ENCODE measurements at places on chromosomes 16 and 17.

DNA sequence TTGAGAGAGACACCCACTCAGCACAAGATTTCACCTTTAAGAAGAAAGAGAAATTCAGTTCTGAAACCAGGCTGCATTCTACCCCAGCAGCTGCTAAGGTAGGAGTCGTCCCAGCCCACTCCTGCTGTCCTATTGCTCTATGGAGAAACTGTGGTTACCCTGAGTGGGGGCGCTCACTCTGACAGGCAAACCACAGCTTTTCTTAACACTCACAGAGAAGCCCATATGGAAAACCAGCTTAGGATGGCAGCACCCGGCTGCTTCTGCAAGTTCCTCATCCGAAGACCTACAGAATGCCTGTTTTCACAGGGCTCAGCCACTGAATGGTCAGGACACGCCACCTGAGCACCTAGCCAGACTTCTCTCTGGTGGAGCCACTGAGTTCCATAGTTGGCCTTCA, 7.5 kb downstream of the ATP5PD start:
- DNase-seq, result no peak

DNA sequence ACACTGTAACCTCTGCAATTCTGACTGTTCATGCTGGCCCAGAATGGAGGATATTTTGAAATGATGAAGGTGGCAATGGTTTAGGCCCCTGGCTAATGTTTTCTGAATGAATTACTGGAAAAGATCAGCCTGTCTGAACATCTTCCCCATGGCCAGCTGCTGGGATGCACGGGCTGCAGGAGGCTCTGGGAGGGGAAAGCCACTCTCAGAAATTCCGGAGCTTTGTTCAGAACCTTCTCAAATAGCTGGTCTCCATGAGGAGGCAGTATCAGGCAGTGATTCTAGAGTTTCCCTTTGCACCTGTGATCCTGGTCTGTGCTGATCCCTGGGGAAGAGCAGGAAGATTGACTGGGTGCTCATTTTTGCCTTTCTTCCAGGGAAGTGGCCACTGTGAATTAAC, 5.0 kb downstream of the SLC6A2 start:
- no peak for DNase-seq

DNA sequence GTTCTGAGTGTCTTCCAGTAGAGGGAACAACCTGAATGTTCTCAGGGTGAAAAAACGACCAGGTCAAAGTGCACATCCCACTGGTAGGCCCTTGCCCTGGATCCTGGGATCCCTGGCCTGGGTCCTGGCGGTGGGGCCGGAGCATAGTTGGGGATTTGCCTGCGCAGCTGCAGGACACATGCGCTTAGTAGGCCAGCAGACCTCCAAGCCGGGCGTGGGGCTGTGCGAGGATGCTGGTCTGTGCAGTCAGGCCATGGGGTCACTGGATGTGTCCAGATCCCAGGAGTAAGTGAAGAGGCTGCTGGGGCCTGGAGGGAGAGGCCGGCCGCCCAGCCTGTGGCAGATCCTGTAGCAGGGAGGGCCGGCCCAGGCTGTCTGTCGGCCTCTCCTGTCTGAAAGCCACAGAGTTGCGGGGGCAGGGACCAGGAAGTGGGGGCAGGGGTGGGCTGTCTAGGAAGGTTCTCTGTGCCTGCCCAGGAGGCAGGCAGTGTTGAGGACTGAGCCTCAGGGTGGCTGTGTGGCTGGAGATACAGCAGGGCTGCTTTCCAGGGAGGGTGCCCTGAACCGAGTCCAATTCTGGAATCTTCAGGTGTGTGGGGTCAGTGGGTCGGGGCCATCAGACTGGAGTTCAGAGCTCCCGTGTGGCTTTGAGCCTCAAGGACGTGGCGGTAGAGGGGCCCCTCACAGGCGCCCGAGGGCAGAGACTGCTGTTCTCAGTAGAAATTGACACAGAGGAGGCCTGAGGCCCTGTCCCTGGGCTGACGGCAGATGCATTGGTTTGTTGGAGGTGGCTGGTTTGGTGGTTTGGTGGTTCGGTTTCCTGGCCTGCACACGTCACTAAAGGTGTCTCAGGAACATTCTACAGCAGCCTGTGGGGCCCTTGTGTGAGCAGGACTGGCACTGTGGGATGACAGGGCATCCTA, 17.2 kb upstream of the NUDT16L1 start:
- DNase-seq, result no peak

DNA sequence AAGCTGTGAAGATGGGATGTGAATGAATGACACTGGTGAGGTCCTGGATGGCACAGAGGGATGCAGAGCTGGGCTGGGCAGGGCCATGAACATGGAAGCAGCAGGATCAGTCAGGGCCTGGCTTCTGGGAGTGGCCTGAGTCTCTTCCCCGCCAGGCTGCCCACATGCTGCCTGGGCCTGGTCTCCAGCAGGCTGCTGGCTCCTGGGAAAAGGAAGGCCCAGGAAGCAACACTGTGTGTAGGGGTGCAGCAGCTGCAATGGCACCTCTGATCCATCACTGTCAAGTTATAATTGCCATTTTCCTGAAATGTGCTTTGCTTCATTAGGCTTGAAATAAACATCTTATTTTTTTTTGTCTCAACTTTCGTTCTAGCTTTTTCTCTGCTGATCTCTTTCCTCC, 260.2 kb upstream of the N4BP1 start:
- DNase-seq, result no peak

- peak; percentile 23 for DNase-seq
Measured at GRCh38 chr17:74441537-74441936, 9.6 kb downstream of the GPRC5C start.

DNA sequence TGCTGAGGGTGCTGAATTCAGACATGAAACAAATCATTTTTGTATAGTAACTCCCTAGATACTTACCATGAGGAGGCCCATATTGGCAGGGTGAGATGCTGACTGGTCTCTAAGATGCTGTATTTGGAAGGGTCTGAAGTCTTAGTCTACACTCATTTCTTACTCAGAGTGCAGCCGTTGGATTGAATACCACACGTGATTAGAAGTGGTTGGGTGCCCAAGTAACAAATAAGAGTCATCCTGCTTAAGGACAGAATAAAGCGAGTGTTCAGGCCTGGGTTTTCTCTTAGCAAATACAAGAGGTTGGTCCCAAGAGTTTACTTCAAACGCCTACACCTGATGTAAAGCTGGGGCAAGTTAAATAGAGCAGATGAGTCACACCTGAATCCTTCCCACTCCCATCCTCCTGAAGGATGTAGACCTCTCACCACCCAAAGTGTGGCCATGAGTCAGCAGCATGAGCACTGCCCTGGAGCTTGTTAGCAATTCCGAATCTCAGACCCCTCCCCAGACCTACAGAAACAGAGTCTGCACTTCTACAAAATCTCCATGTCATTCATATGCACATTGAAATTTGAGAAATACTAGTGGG, 284.6 kb upstream of the CDH5 start:
- no peak for DNase-seq

- DNase-seq, result no peak
Measured at GRCh38 chr17:10777131-10777807, 26.6 kb downstream of the TMEM238L start.

DNA sequence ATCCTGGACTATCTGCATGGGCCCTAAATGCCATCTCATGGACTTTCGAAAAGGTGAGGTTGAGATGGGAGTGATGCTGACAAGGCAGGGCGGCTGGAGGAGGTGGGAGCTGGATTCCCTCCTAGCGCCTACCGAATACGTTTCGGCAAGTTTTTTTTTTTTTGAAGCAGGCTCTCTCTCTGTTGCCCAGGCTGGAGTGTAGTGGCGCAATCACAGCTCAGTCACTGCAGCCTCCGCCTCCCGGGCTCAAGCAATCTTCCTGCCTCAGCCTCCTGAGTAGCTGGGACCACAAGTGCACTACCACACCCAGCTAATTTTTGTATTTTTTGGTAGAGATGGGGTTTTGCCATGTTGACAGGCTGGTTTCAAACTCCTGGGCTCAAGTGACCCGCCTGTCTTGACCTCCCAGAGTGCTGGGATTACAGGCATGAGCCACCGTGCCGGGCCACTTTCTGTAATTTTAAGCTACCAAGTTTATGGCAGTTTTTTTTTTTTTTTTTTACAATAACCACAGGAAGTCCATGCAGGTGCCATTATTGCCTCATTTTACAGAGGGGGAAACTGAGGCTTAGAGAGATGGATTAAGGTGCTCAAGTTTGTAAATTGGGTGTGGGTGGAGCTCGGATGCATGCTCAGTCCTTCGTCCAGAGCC, 246.4 kb downstream of the PRKCA start:
- peak; percentile 73 for DNase-seq

DNA sequence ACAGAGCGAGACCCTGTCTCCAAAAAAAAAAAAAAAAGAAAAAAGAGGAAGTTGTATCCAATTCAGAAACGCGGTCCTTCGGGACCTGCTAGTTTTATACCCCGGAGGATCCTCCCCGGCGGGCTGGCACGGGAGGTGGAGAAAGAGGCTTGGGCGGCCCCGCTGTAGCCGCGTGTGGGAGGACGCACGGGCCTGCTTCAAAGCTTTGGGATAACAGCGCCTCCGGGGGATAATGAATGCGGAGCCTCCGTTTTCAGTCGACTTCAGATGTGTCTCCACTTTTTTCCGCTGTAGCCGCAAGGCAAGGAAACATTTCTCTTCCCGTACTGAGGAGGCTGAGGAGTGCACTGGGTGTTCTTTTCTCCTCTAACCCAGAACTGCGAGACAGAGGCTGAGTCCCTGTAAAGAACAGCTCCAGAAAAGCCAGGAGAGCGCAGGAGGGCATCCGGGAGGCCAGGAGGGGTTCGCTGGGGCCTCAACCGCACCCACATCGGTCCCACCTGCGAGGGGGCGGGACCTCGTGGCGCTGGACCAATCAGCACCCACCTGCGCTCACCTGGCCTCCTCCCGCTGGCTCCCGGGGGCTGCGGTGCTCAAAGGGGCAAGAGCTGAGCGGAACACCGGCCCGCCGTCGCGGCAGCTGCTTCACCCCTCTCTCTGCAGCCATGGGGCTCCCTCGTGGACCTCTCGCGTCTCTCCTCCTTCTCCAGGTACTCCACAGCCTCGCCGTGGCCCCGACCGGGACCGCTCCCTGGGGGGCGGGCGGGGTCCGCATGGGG, at the start of gene CDH3:
Gene CDH3 (plus strand): TSS at position 596 of the 779 bp plus-strand sequence. CDS start 70 bp downstream, at position 666.
- no peak for DNase-seq

- no peak for DNase-seq
Measured at GRCh38 chr16:58411736-58412614, 19.7 kb downstream of the GINS3 start.

GRCh38 chr16:48542966-48543365, 67.0 kb downstream of the N4BP1 start:
- DNase-seq, result no peak

DNA sequence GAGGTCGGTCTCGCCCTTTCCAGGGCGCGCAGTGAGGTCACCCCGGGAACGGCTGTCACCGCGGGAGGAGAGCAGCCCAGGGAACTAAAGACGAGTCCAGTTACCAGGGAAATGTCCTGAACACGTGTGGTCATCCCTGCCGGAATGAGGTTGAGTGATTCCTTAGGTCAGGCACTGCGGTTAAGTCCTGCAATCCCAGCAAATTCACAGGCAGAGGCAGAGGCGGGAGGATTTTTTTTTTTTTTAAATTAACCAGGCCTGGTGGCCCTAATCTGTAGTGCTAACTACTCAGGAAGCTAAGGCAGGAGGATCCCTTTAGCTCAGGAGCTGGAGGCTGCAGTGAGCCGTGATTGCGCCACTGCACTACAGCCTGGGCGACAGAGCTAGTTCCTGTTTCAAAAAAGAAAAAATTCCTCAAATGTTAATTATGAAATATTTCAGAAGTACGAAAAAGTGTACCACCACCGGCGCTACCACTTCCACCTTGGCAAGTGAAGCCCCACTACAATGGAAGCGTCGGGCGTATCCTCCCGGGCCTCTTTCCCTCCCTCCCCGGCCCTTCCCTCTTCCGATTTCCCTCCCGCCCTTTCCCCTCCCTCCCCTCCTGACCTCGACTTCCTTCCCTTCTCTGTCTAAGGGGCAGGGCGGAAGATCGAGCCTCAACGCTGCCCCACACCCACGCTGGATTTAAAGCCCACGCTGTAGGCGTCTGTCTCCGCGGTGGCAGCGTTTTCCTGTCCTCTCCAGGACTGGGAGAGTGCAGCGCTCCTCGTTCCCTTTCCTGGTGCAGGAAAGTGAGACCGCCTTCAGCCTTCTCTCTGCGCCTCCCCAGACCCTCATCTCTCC, 27.3 kb downstream of the SLFN11 start:
- peak; percentile 89 for DNase-seq

DNA sequence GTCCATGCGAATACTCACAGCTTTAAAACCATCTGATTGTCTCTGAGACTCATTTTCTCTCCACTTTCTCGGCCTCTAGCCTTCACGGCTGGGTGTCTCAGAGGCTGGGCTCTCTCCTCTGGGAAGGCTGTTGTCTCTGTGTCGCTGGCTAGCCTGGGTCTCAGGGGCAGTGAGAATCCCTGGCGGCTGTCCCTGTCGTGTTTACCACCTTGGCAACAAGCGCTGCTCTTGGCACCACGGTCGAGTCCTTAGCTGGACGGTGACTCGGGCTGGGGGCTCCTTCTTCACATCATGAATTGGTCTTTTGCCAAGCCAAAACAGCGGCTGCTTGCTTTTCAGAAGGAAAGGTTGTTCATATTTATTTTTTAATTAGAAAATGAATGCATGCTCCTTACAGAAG, 81.1 kb downstream of the MSI2 start:
- no peak for DNase-seq

DNA sequence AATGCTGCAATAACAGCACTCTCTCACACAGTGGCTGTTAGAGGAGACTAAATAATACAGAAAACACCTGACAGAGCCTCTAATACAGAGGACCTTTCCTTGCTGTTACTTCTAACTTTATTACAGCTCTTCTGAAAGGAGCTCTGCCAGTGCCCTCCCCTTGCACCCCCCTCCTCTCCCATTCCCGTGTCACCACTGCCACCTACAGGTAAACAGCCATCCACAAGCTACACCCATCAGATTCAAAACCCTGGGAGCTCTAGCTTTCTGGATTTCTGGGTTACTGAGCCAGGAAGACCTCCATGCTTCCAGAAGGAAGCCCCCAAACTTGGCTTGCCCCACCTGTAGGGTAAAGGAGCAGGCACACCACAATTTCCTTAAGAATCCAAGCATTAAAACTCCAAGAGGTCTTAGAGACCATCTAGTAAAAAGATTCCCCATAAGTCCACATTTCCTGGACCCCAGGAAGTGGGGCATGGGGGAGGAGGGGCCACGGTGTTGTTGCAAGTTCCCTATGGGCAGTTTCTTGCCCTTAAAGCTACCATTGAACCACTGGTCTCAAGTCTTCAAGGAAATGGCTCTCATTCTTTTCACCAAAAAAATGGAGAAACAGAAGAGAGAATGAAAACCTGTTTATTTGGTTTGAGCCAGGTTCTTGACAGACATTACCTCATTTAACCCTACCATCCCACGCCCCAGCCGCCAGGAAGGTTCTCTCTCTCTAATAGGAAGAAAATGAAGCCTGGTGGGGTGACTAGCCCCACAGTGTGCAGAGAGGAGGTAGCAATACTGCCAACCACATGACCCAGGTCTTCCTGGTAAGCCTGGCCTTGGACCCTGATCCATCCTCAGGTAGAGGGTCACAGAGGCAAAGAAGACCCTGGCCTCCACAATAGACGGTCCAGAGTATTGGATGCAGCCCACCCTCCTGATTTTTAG, 52.8 kb downstream of the TOM1L2 start:
- DNase-seq, result peak; percentile 72

- DNase-seq, result no peak
Measured at GRCh38 chr17:36717088-36717487, 115.7 kb downstream of the MRM1 start.

GRCh38 chr16:47884116-47884725, 271.6 kb downstream of the ABCC12 start:
- DNase-seq, result no peak
